ENCODE measurements at places on chromosomes 6 and 20.

DNA sequence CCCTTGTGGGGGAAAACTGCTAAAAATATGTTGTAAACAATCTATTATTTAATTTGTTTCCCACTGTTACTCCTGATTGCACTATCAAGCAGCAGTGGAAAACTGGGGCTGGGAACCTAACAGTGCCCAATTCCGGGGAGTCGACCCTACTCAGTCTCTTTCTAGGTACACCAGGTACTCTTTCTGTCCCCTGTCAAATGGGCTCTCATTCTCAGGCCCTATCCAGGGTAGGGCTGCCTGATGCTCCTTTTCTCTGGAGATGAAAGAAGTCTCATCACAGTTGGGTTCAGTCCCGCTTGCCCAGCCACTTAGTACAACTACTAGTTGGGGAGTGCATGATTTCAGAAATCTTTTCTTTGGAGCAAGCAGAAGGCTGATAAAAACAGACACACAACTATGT lies 52.0 kb downstream of the HS3ST5 start:
- H3K27ac ChIP-seq = no peak overlapping the region
- H3K27me3 ChIP-seq = no peaks in the 10 kb centered on the region
- H3K4me3 ChIP-seq = no peak overlapping the region
- H3K4me1 ChIP-seq = no peaks in the 10 kb centered on the region
- no peaks in the 10 kb centered on the region for H3K36me3 ChIP-seq
- DNase-seq = no peak

- H3K36me3 ChIP-seq = no peaks in the 10 kb centered on the region
- no peak overlapping the region for H3K27ac ChIP-seq
- H3K4me1 ChIP-seq = no peaks in the 10 kb centered on the region
- H3K4me3 ChIP-seq = no peak overlapping the region
- no peaks in the 10 kb centered on the region for H3K27me3 ChIP-seq
These were observed 173.9 kb downstream of the QKI start for GRCh38 chr6:163588220-163588919.

DNA sequence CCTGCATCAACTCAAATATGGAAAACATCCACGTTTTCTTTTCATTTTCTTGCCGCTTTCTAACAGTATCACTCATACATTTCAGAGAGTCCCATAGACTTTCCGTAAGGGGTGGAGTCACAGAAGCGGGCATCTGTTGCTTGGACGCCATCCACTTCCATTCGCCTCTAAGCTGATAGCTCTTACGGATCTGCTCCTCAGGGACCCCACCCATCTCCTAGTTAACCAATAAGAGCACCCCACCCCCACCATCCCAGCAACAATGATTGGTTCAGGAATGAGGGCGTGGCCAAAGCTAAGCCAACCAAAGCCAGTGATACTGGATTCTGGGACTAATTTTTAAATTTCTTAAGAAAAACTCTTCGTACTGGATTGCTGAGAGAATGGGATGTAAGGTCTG lies 42.4 kb downstream of the SLC2A10 start:
- no peaks in the 10 kb centered on the region for H3K27me3 ChIP-seq
- H3K4me3 ChIP-seq = no peak overlapping the region
- H3K36me3 ChIP-seq = no peaks in the 10 kb centered on the region
- no peak for DNase-seq

DNA sequence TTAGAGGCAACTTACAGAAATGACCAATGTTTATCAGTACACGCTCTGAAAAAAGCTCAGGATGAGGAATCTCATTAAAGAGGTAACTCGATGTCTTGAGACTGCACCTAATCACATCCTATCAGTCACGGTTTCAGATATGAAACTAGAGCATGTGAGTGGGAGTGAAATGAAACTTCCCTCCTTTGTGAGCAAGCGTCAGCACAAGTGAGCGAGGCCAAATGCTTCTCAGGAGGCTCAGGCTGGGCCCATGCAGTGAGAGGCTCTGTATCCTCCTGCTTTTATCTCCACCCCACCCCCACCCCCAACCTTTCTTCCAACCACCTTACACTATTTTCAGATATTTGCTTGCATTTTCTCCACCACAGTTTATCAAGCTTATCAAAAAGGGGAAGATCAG lies 140.8 kb upstream of the RIMS1 start:
- H3K27me3 ChIP-seq = no peaks in the 10 kb centered on the region
- H3K4me1 ChIP-seq = no peaks in the 10 kb centered on the region
- no peaks in the 10 kb centered on the region for H3K36me3 ChIP-seq
- no peak for DNase-seq

DNA sequence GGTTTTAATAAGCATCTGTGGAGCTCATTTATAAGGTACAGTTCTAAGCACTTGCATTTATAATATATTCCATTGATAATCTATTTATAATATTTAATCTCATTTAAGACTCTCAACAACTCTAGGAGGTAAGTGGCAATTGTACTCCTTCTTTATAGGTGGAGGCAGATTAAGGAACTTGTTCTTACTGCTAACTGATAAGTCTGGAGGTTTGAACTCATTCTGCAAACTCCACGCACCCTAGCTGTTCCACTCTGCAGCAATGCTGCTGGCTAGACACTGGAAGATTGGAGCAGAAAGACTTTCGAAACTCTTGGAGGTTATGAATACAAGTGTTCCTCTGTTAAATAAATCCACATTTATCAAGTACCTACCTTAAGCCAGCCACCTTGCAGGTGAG lies 793 bp upstream of the HDAC2 start:
- H3K27me3 ChIP-seq = no peaks in the 10 kb centered on the region
- H3K4me3 ChIP-seq = peak overlapping the region; percentile 68
- H3K36me3 ChIP-seq = no peaks in the 10 kb centered on the region
- no peak overlapping the region for H3K27ac ChIP-seq
- no peak for DNase-seq

DNA sequence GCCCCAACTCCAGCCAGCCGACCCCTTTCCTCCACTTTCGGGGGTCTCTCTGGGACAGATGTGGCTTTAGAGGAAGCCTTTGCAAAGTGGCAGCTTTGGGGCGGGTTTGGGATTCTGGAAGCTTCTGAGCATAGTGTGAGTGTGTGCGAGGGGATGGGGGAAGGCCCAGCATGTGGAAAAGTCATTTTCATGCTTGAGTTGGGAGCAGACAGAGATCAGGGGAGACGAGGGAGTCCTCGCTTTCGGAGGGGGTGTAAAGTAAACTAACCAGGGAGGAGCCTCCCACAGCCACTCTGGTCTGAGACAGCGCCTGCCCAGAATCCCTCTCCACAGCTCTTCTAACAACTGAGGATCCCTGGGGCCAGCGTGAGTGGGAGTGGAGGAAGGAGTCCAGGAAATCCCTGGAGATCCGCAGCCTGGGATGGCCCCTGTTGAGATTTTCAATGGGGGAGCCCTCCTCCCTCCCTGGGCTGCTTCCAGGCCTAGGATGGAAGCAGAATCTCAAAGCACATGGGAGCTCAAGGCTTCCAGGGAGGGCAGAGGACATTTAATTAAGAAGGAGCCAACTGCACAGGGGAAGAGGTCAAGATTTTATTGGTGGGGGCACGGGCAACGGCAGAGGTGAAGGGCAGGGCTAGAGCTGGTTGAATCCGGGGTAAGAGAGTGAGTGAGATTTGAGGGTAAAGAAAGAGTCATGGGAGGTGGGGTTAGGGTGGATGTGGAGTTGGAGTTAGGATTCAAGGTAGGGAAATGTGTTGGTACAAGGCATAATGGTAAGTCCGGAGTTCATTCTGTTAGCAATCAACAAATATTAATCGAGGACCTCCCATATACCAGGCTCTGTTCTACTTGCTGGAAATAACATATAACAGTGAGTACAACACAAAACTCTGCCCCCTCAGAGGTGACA lies 102.3 kb upstream of the FOXP4 start:
- H3K4me3 ChIP-seq = no peak overlapping the region
- H3K27me3 ChIP-seq = peaks cover 6% of the 10 kb centered on the region
- H3K36me3 ChIP-seq = no peaks in the 10 kb centered on the region
- no peak for DNase-seq
- peaks cover 23% of the 10 kb centered on the region for H3K4me1 ChIP-seq
- H3K27ac ChIP-seq = no peak overlapping the region

GRCh38 chr6:52983159-52983848 lies 11.8 kb downstream of the GSTA4 start:
- no peaks in the 10 kb centered on the region for H3K4me1 ChIP-seq
- no peak overlapping the region for H3K27ac ChIP-seq
- peaks cover 6% of the 10 kb centered on the region for H3K36me3 ChIP-seq
- no peak overlapping the region for H3K4me3 ChIP-seq

- peaks cover 20% of the 10 kb centered on the region for H3K27me3 ChIP-seq
- H3K27ac ChIP-seq = no peak overlapping the region
- no peaks in the 10 kb centered on the region for H3K36me3 ChIP-seq
- no peak overlapping the region for H3K4me3 ChIP-seq
- no peak for DNase-seq
These were observed 38.5 kb upstream of the NELFCD start for GRCh38 chr20:58942549-58942948.

GRCh38 chr6:43775535-43775885 lies 5.5 kb downstream of the VEGFA start:
- H3K36me3 ChIP-seq = peaks cover 25% of the 10 kb centered on the region
- H3K4me1 ChIP-seq = peaks cover 22% of the 10 kb centered on the region
- no peaks in the 10 kb centered on the region for H3K27me3 ChIP-seq
- peak overlapping the region; percentile 57 for H3K27ac ChIP-seq

DNA sequence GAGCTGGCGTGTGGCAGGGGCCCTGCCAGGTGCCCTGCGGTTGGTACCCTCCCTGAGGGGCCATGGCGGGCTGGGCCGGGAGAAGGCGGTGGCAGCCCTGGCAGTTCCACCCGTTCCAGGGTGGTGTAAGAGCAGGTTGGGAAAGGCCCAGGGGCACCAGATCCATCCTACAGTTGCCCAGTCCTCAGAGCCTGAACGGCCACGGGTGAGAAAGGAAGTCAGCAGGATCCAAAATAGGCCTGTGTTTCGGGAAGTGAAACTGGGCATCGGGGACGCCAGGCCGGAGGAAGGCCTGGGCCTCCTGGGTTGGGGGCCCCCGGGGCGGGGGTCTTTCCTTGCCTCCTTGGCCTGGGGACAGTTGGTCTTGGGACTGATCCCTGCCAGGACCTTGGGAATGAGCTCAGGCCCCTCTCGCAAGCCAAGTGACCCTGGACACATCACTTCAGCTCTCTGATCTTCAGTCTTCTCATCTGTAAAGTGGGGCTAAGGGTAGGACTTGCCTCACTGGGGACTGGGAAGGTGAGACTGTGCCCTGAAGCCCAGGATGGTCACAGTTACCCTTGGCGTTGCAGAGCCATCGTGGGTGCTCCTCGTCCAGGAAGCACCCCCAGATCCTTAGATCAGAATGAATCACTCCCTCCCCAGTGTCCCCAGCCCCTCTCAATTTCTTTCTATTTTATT lies 18.1 kb upstream of the NOL4L start:
- H3K4me3 ChIP-seq = no peak overlapping the region
- H3K4me1 ChIP-seq = peaks cover 8% of the 10 kb centered on the region
- no peaks in the 10 kb centered on the region for H3K27me3 ChIP-seq

DNA sequence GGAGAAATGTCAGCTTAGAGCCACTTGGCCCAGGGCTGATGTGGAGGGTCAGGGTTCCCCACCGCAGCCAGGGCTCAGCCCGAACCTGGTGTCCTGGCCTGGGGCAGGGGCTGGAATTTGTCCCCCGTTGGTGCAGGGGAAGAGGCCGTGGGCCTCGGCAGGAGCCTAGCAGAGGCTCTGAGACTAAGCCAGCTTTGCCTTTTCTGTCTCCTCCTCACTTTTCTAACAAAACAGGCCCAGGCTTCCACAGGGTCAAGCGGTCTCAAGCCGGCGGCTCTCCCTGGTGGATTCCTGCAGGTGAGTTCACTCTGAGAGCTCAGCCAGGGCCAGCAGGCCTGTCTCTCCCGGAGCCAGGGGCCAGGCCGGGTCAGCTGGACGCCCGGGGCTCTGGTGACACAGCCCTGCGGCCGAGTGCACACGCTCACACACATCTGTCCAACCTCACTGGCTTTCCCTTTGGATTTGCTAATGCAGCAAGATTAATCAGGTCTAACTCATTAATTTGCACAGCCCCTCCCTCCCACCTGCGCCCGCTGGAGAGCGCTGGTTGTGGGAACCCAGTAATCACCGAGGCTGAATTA lies 2.9 kb upstream of the CHRNA4 start:
- no peaks in the 10 kb centered on the region for H3K36me3 ChIP-seq
- peaks cover 36% of the 10 kb centered on the region for H3K27me3 ChIP-seq
- no peak for DNase-seq

DNA sequence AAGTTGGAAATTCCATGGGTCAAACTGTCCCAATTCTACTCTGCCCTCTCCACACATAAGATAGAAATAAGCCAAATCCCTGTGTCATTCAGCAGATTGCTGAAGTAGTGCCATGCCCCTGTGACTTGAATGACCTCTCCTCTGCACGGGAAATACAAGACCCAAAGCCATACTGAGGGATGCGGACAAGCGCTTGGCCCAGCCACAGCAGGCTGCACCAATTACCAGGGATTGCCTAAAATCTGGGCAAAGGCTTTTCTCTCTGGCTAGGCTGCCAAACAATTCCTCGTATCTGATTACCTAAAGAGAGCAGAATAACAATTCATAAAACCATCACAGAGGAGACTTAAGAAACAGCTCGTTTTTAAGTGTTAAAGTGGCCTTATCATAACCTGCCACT lies 421.8 kb upstream of the JARID2 start:
- H3K4me3 ChIP-seq = no peak overlapping the region
- H3K4me1 ChIP-seq = peaks cover 26% of the 10 kb centered on the region
- H3K27me3 ChIP-seq = no peaks in the 10 kb centered on the region
- peak overlapping the region; percentile 44 for H3K27ac ChIP-seq
- no peak for DNase-seq

DNA sequence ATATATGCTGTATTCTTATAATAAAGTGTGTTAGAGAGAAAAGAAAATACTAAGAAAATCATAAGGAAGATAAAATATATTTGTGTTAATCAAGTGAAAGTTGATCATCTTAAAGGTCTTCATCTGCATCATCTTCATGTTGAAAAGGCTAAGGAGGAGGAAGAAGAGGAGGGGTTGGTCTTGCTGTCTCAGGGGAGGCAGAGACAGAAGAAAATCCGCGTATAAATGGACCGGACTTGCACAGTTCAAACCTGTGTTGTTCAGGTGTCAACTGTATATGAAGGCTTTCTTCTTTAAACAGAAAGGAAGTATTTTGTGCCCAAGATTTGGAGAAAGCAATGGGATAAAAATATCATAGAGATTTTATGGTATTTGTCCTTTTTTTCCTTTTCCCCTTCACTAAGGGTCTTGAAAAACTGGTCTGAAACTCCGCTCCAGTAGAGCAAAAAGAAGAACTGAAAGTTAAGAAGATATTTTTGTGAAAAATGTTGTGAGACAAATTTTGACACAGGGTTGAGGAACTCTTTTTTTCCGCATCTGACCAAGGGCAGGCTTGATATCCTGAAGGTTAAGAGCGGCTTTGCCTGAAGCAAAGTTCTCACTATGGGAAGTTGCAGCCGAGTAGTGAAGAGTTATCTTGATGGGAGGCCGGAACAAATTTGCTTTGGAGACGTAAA lies 350.7 kb downstream of the LAMA2 start:
- no peak overlapping the region for H3K4me3 ChIP-seq
- DNase-seq = no peak
- no peaks in the 10 kb centered on the region for H3K4me1 ChIP-seq
- H3K27me3 ChIP-seq = no peaks in the 10 kb centered on the region

DNA sequence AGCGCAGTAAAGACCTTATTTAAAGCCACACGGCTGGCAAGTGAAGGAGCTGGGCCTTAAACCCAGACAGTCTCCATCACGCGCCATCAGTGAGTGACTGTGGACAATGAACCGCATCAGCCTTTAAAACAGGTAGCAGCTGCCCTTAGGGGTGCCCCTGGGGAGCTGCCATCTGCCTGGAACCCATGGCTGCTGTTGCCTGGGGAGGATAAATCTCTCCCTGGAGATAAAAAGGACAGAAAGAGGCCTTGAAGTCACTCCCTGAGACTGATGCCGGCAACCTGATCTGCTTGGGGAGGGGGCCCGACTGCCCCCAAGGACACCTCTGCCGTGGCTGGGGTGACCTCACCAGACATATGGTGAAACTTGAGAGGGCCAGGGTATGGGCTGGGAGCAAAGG lies 73.5 kb downstream of the PREX1 start:
- H3K27ac ChIP-seq = no peak overlapping the region
- no peaks in the 10 kb centered on the region for H3K36me3 ChIP-seq
- peaks cover 35% of the 10 kb centered on the region for H3K27me3 ChIP-seq
- H3K4me1 ChIP-seq = peaks cover 15% of the 10 kb centered on the region

Measured in neuronal stem cell (in vitro differentiated cells).